ENCODE measurements at places on chromosomes 7 and 10.

GRCh38 chr7:128893251-128894100, 17.0 kb downstream of the KCP start:
- no peak for DNase-seq

GRCh38 chr7:87933605-87933952, 472 bp upstream of the ADAM22 start:
- DNase-seq = no peak

- peak; percentile 9 for DNase-seq
These were observed 195.8 kb upstream of the SEMA3C start for GRCh38 chr7:81114633-81115032.

GRCh38 chr10:26215935-26216584, 514 bp upstream of the GAD2 start:
- DNase-seq = peak; percentile 1

GRCh38 chr10:71648933-71649320, 70.7 kb downstream of the C10orf105 start:
- no peak for DNase-seq

- DNase-seq = peak; percentile 96
These were observed 28.4 kb downstream of the BMPER start for GRCh38 chr7:33933611-33934281.

- no peak for DNase-seq
These were observed 18.8 kb downstream of the AS3MT start for GRCh38 chr10:102888048-102888447.

DNA sequence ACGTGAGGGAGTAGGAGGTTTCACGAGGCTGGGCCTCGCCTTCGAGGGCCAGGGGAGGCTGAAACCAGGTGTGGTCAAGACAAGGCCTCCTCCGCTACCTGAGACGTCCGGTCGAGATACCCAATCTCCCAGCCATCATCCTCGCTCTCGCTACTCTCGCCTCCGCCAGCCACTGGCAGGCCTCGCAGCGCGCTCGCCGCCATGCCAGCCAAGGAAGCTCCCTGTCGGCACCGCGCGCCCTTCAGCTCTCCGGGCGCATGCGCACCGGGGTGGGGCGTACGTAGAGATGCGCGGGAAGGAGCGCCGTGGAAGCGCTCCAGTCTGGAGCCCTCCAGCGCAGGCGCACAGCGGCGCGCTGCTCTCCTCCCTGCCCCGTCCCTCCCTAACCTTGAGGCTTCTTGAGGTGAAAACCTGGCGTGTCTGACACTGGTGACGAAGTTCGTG, at the start of gene ASZ1:
TSS of gene ASZ1 (minus strand) at position 236 of the 444 bp plus-strand sequence. CDS start at position 203, 33 bp downstream.
- DNase-seq = no peak

DNA sequence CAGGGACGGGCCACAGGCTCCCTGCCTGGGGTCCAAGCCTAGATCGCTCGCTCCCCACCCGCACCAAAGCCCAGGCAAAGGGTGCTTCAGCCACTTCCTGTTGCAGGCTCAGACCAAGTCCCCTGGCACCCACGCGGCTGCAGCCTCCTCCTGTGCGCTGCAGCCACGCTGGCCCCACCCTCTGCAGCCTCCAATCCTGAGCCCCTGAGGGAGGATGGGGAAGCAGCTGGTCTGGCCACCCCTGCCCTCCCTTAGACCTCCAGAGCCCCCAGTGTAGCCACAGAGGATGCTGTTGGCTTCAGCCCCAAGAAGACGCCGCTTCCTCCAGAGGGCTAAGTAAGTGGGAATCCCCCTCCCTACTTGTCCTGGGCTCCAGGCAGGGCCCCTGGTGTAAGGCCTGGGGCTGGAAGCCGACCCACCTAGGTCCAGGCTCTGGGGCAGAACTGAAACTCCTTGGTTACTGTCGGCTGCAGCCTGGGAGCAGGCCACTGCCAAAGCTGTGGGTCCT, 9.4 kb downstream of the LIMK1 start:
- DNase-seq = peak; percentile 16

GRCh38 chr7:21054427-21055112, 267.9 kb upstream of the SP8 start:
- DNase-seq = no peak

DNA sequence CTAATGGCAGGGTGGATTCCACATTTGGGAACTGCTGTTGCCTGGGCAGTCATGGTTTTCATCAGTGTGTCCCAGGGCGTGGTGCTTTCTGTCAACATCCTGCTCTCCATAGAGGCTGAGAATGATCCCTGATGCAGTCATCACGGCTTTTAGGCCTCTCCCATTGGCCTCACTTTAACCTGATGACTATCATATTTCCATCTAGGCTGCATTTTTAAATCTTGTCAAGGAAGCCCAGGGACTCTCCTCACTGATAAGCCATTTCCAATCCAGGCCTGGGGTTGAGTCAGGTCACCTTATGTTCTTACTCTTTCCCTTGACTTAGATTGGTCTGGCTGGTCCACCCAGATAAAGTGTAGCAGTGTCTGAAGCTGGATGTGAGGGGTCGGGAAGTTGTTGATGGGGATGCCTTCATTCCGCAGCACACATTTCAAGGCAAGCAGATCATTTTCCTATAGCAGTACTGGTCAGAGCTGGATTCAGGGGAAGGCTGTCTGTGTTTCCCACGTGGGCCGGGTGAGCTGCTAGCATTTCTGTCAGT, 177.0 kb downstream of the AUTS2 start:
- DNase-seq = peak; percentile 86

GRCh38 chr10:855671-856070, 75.8 kb downstream of the LARP4B start:
- no peak for DNase-seq

All from fibroblast of mammary gland (primary cell).